ENCODE measurements at places on chromosomes 5 and 9.

- DNase-seq, result no peak
These were observed 68.5 kb upstream of the SLC25A51 start for GRCh38 chr9:37972351-37972848.

GRCh38 chr9:132562306-132562573 is 20.2 kb upstream of the BARHL1 start:
- DNase-seq, result no peak

DNA sequence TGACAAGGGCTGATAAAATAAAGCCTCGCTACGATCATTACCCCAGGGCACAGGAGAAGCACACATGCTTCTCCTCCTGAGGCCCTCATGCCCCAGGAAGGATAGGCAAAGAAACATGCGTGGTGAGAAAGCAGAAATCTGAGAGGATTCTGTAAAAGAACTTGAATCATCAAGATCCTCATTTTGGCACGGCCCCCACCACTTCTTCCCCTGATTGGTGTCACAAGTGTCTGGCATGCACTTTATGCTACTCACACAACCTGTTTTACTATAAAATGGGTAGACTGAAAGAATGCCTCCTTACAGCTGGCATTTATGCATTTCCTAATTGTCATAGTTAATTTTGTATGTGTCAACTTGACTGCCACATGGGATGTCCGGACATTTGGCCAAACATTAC is 32.1 kb downstream of the PCA3 start:
- DNase-seq, result no peak

GRCh38 chr5:164094291-164094690 is 588.9 kb downstream of the MAT2B start:
- no peak for DNase-seq

DNA sequence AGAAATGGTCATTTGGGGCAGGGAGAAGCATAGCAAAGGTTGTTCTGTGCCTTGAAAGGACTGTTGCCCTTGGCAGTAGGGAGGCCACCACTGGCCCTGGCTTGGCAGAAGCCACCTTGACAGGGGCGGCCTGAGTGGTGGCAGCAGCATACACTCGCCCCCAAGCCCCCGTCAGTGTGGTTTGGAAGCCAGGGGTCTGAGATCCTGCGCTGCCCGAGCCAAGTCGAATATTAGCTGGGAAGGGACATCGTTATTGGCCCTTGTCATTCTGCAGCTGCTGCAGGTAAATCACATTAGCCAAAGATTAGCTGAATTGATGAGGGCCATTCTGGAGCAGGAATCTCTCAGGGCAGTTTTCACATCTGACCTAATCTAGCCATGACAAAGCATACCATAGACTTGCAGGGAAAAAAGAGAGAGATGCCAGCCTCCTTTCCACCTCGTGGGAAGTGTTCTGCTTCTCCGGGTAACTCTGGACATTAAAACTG is 9.0 kb downstream of the OLFM1 start:
- no peak for DNase-seq

GRCh38 chr5:135205632-135206349 is 171.8 kb upstream of the PITX1 start:
- DNase-seq, result no peak
